Urothelium cell line (cell line): ENCODE measurements at places on chromosomes 11 and 22.
A peak's percentile ranks its signal among the peaks of the same experiment; 100 is the strongest.

DNA sequence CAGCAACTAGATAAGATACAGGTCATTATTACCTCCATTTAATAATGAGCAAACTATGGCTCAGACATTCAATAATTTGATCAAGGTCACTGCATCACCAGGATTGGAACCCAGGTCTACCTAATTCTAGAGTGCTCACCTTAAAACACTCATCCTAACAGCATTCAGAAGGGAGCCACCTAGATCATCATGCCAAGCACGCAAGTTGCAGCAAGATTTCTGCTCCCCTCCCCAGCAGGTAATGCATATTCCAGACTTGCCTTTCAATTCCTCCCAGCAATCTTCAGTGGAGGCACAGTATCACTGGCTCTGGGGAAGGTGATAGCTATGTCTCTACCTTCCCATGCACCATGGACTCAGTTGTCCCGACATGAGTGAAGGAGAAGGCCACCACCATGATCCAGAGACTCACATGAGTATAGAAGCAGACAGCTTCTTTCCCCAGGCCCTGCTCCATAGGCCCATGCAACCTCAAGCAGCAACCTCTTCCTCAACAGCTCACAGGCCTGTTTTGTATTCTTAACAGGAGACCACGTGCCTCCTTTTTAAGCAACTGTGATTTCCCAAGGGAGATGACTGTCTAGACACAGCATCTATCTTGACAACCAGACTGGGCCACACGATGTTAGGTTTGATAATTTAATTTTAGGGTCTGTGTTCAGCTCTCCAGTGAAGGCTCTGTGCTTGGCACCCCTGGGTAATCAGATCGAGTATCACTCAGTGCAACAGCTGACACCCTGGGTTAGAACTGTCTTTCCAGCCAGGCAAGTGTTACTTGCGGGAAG, 36.4 kb downstream of the RAB30 start:
- DNase-seq = no peak

- peak; percentile 95 for DNase-seq
These were observed 1.6 kb downstream of the SMIM38 start for GRCh38 chr11:69157156-69157821.

DNA sequence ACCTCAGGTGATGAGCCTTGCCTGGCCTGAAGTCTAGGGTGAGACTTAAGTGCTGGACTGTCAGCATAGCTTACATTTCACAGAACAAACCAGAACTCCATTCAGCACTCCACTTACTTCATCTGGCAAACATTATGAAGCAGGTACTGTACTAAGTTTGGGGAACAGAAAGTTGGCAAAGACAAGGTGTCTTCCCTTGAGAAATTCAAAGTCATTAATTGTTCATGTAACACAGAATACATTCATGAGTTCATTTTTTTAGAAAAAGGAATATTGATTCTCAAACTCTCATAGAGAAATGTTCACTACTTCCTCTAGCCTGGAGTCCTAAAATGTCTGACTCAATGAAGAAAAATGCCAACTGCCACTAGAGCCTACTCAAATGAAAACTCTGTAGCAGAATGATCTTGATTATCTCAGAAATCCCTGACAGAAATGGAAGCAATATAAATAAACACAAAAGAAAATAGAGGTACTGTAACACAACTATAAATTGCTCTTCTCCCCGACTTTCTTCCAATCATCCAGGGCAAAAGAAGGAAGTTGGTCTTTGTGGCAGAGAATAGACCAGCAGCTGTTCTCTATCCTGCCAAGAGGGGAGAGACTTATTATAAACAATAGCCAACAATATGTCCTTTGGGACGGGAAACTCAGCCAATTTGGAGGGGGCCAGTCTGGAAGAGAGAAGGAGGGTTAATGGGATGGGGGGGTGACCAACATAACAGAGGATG, 129.2 kb upstream of the MTMR2 start:
- no peak for DNase-seq

DNA sequence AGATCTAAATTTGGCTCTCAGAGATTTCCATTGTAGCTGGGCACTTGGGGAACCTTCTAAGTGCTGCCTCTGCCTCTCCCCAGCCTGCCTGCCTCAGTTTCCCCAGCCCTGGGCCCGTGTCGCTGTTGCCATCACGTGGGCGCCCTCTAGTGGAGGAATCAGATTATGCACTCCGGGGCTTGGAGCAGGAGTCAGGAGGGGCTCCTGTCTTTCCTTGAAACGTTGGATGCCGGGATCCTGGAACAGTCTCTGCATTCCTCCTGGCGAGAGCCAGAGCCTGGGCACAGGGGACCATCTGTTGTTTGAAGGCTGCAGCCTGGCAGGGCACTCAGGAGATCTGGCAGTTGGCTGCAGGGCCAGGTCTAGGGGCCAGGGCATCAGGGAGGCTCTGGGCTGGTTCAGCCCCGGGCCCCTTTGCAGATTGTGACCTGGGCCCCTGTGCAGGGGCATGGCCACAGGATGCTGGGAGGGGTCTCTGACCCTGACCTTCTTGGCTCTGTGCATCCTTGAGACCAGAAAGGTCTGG, 71.6 kb downstream of the LRP5 start:
- DNase-seq = peak; percentile 73

GRCh38 chr22:30005213-30005857, 74.9 kb upstream of the HORMAD2 start:
- peak; percentile 75 for DNase-seq

DNA sequence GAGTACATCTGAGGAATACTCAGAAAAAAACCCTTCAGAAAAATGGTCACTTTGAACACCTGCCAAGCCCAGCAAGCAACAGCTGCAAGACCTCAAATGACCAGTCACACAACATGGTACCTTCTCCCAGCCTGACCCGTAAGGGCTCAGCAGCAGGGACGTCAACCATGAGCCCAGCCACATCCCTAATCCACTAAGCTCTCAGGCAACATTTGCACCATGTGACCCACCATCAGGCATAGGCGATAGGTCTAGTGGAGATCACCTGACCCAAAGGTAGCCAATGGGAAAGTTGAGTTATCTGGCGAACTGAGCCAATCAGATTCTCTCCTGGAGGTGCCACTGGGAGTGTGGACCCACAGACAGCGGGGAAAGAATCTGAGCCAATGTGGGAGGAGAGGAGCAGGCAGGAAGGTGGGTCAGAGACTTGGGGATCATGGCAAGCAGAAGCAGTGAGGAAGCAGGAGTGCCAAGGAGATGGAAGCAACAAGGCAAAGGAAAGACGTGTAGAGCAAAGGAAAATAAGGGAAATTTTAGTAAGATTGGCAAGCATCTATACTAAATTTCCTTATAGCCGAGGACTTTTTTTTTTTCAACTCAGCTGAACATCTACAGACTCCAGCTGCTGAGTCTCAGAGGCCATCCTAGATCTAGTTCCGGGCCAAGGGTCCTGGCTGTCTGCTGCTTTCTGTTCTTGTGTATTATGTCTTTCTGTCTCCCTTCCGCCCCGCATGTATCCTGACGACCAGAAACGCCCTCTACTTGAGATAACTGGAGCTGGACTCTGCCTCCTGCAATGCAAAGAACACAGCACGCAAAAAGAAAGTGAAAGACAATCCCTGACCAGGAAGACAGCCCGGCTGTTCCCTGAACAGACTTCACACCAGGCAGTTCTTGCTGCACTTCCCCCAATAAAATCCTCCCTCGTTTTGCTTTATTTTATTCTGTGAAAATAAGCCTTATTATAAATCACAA, 11.0 kb upstream of the PLAAT2 start:
- peak; percentile 48 for DNase-seq

- no peak for DNase-seq
These were observed 12.5 kb downstream of the SELENOO start for GRCh38 chr22:50213263-50213662.

DNA sequence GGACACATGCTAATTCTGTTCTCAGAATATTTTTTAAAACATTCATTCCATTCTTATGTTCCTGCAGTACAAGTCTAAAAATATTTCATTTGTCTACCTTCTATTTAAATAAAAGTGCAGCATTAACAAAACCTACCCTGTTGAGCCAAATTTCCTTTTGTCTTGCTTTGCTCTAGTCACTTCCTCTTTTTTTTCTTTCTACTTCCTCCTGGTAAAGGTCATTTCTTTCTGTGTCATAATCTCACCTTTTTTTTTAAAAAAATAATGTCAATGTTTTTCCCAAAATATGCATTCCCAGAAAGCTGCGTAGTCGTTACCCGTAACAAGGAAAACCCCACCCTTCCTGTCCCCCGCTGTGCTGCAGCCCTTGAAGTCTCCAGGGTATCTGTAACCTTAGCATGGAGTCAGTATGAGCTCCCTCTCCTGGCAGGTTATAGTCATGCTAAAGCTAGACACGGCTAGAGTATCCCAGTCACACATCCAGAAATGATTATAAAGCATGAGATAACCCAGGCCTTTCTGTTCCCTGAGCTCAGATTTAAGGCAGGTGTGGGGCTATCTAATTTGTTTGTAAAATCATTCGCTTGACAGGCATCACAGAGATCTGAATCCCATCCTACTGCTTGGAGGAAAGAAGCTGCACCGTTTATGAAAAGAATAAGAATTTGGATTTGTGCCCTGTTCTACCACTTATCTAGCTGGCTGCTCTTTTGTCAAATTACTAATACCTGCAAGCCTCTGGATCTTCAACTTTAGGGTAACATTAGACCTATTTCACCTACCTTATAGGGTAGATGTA, 51.1 kb upstream of the EED start:
- DNase-seq = peak; percentile 81

GRCh38 chr22:32643246-32643645, 158.3 kb upstream of the TIMP3 start:
- DNase-seq = no peak

- DNase-seq = no peak
These were observed 405.6 kb downstream of the RAB38 start for GRCh38 chr11:87769661-87770060.

- DNase-seq = no peak
These were observed 24.2 kb downstream of the FBLN1 start for GRCh38 chr22:45526768-45527360.

DNA sequence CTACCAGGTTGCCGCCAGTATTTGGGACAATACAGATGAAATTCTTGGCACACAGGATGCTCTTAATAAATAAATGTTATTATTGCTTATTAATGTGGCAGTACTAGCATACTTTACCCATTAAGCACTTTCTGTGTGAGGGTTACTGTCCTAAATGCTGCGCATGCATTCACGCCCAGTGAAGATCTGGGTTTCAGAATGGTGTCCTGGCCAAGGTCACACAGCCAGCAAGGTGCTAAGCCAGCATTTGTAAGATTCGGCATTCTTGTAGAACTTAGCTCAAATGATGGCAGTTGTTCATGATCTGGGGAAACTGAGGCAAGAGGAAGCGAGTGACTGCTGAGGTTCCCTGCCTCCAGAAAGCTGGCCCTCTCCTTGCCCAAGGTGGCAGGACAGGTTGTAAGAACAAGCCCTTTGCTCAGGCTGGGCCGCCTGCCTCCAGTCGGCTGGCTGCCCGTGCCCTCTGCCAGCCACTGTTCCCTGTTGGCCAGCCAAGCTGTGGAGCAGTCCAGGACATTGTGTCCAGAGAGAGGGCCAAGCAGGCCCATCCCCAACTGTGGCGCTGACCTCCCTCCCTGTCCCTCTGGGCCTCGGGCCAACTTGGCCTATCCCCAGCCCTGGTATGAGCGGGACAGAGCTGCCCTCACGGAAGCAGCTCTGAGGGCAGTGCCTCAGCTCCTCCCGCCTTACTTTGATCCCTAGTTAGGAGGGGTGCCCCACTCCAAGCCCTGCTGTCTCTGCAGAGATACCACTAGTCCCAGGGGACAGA, 28.8 kb downstream of the TOB2 start:
- no peak for DNase-seq

DNA sequence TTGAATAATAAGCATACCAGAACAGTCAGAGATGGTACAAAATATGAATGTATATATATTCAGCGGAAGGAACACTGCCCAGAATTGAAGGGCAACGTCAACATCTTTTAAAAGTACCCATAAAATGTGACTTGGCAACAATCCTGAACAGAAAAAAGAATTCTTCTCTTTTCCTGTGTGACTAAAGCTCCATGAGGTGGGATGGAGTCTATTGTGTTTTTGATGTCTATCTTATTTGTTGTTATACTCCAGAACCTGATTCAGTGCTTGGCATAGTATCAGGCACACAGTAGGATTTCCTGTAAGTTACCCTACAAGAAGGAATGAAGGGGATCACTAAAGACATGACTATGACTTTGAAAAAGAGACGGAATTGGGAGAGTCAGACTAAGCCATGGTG, 10.3 kb downstream of the LDLRAD3 start:
- DNase-seq = no peak

DNA sequence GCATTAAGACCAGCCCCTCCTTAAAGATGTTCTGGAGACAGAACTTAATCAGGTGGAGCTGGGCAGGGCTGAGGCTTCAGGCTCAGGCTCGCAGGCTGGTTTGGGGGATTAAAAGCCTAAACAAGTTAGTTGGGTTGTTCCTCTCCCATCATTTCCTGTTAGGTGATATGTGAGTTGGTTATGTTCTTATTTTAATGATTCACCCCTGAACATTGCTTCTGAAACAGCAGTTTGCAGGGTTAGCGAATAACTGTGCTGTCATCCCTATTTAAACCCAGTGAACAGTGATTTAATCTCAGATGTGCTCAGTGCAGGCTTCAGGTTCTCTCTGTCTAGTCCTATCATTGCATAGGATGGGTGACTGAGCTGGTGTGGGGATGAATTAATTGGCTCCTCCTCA, 47.4 kb upstream of the BIRC3 start:
- DNase-seq = no peak

DNA sequence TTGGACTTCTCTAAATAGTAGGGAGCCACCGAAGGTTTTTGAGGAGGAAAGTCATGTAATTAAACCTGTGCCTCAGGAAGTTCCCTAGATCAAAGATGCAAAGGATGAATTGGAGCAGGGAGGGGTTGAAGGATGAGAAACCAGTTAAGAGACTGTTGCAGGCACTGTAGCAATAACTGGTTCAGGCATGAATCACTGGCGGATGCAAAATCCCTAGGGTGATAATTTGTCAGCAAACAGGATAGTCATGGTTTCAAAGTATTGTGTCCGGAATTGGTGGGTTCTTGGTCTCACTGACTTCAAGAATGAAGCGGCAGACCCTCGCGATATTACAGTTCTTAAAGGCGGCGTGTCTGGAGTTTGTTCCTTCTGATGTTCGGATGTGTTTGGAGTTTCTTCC, 19.9 kb downstream of the TRIOBP start:
- no peak for DNase-seq

DNA sequence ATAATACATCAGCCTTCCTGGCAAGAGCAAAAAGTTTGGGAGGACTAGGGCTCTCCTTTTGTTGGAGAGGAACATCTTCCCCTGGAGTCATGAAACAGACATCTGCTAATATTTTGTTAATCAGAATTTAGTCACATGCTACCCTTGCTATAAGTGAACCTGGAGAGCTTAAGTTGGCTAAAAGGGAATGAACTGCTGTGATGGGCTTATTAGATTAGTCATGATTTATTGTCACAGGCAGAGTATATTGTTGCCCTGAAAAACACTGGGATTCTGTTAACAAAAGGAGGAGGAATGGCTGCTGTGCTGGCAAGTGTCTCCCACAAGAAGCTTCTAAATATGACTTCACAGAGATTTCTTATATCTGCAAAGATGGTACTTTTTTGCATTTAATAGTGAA, 16.0 kb downstream of the TCP11L1 start:
- no peak for DNase-seq

- no peak for DNase-seq
These were observed 19.3 kb upstream of the GRK3 start for GRCh38 chr22:25545146-25545545.
